Activated T-helper 2 cell treated with anti-CD3 and anti-CD28 coated beads, Interferon-gamma antibody, Interleukin-2, Interleukin-4, amounts not matched to agents 10 μg/mL and 5 μg/mL and 100 μg/mL, durations not matched to agents 14 hours and 24 hours and 36 hours (primary cell): ENCODE measurements at places on chromosomes 5 and 9. TPM values are rescaled to one million over a fixed set of nuclear protein-coding genes. Genes with fewer than 3 reads are reported as not detected.

GRCh38 chr9:126722922-126723806, 81.7 kb upstream of the ZBTB43 start:
- H3K4me1 ChIP-seq, result peaks cover 35% of the 10 kb centered on the region
- DNase-seq, result peak; percentile 75
- H3K27ac ChIP-seq, result peak overlapping the region; percentile 94
- no peaks in the 10 kb centered on the region for H3K36me3 ChIP-seq

Gene ACOT12
- total RNA-seq, result not detected in 2 replicates

Gene EGFLAM
- total RNA-seq, result not detected in 2 replicates

DNA sequence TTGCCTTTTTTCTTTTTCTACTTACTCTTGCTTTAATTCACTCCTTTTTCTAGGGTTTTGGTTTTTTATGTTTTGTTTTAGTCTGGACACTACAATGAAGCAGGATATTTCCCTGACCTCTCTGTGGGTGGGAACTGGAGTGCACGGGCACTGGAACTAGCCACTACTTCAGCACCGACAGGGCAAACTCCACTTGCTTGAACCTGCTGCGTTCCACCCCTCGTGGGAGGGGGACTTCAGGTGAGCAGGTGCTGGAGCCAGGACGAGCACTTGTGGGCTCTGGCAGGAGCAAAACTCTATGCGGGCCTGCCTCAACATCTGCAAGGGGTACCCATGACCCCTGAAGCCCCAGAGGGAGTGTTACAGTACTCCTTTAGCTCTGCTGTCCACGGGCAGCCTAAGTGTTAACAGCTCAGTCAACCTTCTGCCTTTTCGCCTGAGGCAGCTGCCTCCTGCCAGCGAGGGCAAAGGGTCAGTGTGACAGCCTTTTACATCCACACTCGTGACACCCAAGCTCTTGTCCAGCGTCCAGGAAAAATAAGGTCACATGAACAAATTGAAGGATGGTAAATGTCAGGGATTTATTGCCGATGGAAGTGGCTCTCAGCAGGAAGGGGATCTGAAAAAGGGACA, 144.1 kb upstream of the NFIL3 start:
- peaks cover 37% of the 10 kb centered on the region for H3K27me3 ChIP-seq
- H3K27ac ChIP-seq, result no peak overlapping the region
- H3K36me3 ChIP-seq, result no peaks in the 10 kb centered on the region

DNA sequence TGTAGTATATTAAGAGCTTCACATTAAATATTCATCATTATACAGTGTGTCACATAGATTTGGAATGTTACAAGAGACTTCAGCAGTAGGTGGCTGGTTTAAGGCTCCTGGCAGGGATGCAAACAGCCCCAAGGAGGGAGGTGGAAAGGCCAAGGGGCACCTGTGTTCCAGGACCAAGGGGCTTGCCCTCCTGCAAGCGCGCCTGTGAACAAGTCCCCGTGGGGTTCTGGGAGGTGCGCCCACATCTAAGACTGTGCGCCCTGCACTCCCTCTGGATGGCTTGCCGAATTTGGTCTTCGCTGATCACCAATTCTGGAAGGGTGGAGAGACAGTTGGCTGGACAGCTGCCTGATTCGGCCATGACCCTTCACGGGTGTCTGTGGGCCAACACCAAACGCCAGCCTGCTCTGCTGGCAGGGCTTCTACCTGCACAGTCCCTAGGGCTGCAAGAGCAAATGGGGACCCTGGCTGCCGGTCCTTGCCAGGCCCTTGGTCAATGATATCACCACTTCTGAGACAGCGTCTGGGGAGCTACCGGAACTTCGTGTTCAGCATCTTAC, 12.1 kb upstream of the SLC25A51 start:
- H3K4me1 ChIP-seq, result peaks cover 2% of the 10 kb centered on the region
- H3K4me3 ChIP-seq, result no peak overlapping the region
- H3K27ac ChIP-seq, result no peak overlapping the region
- H3K27me3 ChIP-seq, result no peaks in the 10 kb centered on the region
- DNase-seq, result no peak

Gene NEUROG1
- total RNA-seq, result not detected in 2 replicates

Gene SLC1A3
- not detected in 2 replicates for total RNA-seq

Gene PCDHB8
- total RNA-seq, result not detected in 2 replicates

Gene PCDHGB1
- total RNA-seq, result 0.16 and 0.48 TPM in 2 replicates

- DNase-seq, result no peak
- H3K27me3 ChIP-seq, result peaks cover 2% of the 10 kb centered on the region
- no peaks in the 10 kb centered on the region for H3K36me3 ChIP-seq
- no peak overlapping the region for H3K27ac ChIP-seq
Observed at GRCh38 chr5:71834601-71835000, 115.5 kb downstream of the CARTPT start.

- no peak for DNase-seq
- H3K4me1 ChIP-seq, result peaks cover 18% of the 10 kb centered on the region
- no peaks in the 10 kb centered on the region for H3K36me3 ChIP-seq
- peaks cover 5% of the 10 kb centered on the region for H3K27me3 ChIP-seq
- H3K4me3 ChIP-seq, result no peak overlapping the region
- H3K27ac ChIP-seq, result no peak overlapping the region
Observed at GRCh38 chr9:21682981-21683380, 119.5 kb upstream of the MTAP start.

DNA sequence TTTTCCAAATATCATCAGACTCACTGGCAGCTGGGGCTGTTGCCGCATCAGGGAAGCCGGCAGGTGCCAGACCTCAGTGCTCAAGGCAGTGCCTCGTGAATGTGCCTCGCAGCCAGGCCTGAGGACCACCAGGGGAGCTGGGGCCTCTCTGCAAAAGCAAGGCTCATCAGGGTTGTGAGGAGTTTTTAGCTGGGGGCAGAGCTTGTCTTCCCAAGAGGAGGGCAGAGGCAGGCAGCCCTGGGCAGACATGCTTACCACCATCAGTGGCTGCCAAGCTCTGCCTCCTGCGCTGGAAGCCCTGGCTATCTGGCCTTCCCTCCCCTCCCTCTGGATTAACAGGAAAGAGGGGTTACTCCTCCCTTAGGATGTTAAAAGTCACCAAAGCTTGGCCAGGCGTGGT, 8.8 kb upstream of the TBC1D9B start:
- no peak overlapping the region for H3K27ac ChIP-seq
- no peaks in the 10 kb centered on the region for H3K4me1 ChIP-seq
- no peaks in the 10 kb centered on the region for H3K36me3 ChIP-seq
- no peaks in the 10 kb centered on the region for H3K27me3 ChIP-seq

Gene C9orf50
- total RNA-seq, result not detected in 2 replicates

- DNase-seq, result no peak
- no peak overlapping the region for H3K4me3 ChIP-seq
- H3K27ac ChIP-seq, result no peak overlapping the region
- H3K36me3 ChIP-seq, result no peaks in the 10 kb centered on the region
- H3K4me1 ChIP-seq, result no peaks in the 10 kb centered on the region
Observed at GRCh38 chr5:67581203-67581602, 384.6 kb upstream of the CD180 start.

DNA sequence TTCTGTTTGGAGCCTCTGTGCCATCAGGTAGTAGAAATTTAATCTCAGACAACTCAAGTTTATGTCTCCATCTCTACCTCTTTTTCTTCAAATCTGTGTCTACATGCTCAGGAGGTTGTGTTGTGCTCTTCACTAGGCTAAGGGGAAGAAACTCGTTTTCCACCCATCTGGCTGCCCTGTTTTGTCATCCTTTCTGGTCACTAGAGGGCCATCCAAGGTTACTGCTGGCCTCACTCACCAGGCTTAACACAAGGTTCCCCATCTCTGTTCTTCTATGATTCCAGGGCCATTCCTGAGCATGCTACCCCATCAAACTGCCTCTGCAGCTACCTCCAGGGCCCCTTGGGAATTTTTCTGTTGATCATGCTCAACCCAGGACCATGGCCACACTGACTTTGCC, 213.3 kb upstream of the FBXL7 start:
- H3K27ac ChIP-seq, result no peak overlapping the region
- no peak for DNase-seq
- H3K4me3 ChIP-seq, result no peak overlapping the region
- no peaks in the 10 kb centered on the region for H3K36me3 ChIP-seq
- H3K27me3 ChIP-seq, result no peaks in the 10 kb centered on the region

DNA sequence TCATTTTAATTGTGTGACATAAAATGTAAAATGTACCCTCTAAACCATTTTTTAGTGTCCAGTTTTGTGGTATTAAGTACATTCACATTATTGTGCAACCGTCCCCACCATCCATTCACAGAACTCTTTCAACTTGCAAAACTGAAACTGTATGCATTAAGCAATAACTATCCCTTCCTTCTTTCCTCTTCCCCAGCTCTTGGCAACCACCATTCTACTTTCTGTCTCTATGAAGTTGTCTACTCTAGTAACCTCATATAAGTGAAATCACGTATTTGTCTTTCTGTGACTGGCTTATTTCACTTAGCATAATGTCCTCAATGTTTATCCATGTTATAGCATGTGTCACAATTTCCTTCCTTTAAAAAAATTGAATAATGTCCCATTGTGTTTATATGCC, 142.4 kb downstream of the C9orf152 start:
- peaks cover 68% of the 10 kb centered on the region for H3K36me3 ChIP-seq
- no peak overlapping the region for H3K4me3 ChIP-seq
- no peak for DNase-seq
- H3K27ac ChIP-seq, result peak overlapping the region; percentile 48

DNA sequence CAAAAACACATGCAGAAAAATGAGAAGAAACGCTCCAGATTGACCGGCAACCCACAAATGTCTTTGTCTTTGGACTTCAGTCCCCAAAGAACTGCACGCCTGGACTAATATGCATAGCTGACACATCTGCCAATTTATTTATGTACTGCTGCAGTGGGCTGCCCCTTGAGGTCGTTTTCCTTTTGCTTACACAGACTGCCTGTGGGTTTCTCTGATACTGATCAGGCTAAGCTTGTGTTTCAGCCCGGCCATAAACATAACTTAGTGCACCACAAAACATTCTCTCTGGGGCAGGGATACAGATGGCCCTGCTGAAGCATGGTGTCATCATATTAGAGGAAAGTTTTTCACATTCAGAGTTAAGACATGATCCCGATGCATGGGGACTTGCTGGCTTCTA, 75.4 kb downstream of the NUDT12 start:
- no peaks in the 10 kb centered on the region for H3K4me1 ChIP-seq
- DNase-seq, result no peak
- H3K27ac ChIP-seq, result no peak overlapping the region
- H3K4me3 ChIP-seq, result no peak overlapping the region

Gene ARL14EPL
- not detected in 2 replicates for total RNA-seq

Gene DBH
- total RNA-seq, result not detected in 2 replicates

DNA sequence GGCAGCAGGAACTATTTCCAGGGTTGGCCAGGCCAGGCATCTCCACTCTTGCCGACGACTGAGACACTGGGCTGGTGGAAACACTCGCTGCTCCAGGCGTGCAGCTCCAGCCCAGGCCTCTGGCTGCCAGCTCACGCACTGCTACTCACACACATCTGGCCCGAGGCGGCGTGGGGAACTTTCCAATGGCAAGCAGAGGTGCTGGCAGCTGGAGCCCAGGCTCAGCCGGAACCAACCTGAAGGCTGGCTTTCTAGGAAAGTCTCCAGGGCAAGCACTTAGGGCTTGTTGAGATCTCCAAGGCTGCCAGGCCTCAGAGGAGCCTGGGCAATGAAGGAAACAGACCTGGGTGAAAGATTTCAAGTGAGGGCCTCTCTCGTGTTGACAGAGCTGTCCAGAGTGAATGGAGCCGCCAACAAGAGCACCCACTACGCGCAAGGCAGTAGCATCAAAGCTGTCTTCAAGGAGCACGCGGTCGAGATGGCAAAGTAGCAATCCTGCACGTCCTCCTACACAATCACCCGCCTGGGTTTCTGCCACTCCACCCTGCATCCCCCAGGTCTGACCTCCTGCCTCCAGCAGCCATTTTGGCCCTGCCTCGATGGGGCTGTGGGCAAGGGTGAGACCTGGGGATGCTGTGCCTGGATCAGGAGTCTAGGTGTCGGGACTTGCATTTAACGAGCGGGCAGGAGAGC, 14.4 kb downstream of the SH3PXD2B start:
- no peak overlapping the region for H3K4me3 ChIP-seq
- no peak for DNase-seq
- no peaks in the 10 kb centered on the region for H3K36me3 ChIP-seq
- peaks cover 10% of the 10 kb centered on the region for H3K4me1 ChIP-seq
- H3K27ac ChIP-seq, result no peak overlapping the region
